Inflammatory macrophage (primary cell): ENCODE measurements at places on chromosomes 7 and 10.
A peak's percentile ranks its signal among the peaks of the same experiment; 100 is the strongest.

DNA sequence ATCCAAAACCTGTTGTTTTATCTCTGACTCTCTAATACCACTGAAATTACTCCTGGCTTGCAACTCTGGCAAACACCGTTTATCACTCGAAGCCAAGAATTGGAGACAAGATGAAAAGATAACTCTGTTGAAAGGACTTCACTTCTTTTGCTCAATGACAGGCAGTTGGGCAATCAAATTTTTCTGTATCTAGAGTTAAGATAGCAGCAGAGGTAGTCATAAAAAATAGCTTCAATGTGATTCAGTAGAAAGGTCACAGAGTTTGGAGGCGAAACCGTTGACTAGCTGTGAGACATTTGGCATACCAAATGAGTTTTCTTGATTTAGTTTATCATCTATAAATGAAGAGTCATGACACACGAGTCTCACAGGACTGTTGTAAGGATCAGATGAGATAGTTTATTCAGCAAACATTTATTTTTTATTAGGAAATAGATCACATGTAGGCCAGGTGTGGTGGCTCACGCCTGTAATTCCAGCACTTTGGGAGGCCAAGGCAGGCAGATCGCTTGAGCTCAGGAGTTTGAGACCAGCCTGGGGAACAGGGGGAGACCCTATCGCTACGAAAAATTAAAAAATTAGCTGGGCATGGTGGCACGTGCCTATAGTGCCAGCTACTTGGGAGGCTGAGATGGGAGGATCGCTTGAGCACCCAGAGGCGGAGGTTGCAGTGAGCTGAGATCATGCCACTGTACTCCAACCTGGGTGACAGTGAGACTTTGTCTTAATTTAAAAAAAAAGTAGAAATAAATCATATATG is 23.6 kb downstream of the AKR1B1 start:
- no peak for DNase-seq

DNA sequence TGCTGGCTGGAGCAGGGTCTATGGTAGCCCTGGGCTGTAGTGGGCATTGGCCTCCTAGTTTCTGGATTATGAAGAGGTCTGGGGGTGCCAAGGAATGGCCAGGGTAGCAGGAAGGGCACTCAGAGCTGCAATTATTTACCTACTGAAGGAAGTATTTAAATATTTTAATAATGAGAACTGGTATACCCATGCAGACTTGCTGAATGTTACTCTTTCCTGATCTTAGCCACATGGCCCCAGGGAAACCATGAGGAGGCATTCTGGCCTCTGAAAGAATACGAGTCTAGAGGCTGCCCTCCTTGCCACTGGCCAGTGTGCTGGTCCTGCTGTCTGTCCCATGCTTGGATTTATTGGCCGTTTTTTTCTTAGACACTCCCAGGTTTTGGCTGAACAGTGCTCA is 599.7 kb downstream of the LRMDA start:
- no peak for DNase-seq

- no peak for DNase-seq
Observed at GRCh38 chr7:82284936-82285519, 158.5 kb downstream of the CACNA2D1 start.

DNA sequence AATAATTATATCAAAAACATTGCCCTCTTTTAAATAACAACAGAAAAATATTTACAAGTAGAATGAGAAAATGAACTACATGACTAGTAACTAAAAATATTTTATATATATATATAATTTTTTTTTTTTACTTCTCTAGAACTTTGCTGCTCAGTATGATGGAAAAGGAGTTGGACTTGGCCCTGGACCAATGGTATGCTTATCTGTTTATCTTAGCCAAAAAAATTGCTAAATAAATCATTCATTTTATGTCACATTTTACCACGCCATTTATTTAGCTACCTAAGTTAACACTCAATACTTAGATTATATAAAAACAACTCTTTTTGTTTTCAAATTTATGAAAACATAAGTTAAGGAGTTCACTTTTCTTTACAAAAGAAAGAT is 6.7 kb downstream of the COL1A2 start:
- DNase-seq: no peak

- DNase-seq: no peak
Observed at GRCh38 chr10:48242171-48242904, 32.2 kb downstream of the FRMPD2 start.

- peak; percentile 84 for DNase-seq
Observed at GRCh38 chr10:97542169-97543024, 30.2 kb upstream of the ANKRD2 start.

GRCh38 chr10:111986079-111986478 is 197.5 kb downstream of the GPAM start:
- no peak for DNase-seq

GRCh38 chr7:130734815-130735716 is 1.1 kb upstream of the KLF14 start:
- DNase-seq: no peak

DNA sequence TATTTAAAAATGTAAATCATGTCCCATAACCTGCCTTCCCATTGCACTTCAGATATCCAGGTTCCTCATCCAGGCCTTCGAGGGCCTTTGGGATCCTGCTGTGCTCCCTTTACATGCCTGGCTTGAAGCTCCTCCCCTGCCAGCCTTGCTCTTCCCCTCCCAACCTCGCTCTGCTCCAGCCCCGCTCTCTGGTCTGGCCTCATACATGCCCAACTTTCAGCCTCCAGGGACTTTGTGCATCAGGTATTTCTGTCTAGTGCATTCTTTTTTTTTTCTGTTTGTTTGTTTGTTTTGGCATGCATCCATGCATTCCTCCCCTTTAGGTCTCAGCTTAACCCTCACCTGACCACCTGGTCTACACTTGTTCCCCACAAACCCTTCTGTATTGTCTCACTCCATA is 160.3 kb downstream of the SNX10 start:
- DNase-seq: no peak

DNA sequence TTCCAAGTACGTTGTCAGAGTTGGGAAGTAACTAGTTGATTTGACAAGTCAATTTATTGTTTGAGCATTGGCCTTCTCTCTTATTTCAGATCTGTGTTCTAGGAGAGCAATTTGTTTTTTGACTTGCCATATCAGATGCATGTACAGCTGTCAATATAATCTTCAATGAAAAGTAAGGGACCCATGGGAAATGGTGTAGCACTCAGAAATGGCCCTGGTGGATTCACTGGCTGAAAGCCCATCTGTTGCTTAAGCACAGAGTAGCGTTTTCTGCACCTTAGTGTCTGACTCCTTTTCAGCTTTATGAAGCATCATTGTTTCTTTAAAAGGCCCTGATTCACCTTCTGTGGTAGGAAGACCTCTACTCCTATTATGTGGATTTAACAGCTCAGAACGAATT is 10.2 kb downstream of the GARS1 start:
- no peak for DNase-seq

DNA sequence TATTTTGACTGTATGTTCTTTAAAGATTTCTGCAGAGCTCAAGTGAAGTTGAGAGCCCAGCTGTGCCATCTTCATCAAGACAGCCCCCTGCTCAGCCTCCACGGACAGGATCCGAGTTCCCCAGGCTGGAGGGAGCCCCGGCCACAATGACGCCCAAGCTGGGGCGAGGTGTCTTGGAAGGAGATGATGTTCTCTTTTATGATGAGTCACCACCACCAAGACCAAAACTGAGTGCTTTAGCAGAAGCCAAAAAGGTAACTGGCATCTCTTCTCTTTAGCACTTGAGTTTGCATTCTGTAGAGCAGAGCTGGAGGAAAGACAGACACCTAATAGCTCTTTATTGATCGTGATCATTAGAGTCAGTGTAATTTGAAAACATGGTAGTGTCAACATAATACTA is 33.7 kb downstream of the MCM10 start:
- DNase-seq: no peak

- no peak for DNase-seq
Observed at GRCh38 chr10:90314718-90315117, 543.1 kb downstream of the HTR7 start.

DNA sequence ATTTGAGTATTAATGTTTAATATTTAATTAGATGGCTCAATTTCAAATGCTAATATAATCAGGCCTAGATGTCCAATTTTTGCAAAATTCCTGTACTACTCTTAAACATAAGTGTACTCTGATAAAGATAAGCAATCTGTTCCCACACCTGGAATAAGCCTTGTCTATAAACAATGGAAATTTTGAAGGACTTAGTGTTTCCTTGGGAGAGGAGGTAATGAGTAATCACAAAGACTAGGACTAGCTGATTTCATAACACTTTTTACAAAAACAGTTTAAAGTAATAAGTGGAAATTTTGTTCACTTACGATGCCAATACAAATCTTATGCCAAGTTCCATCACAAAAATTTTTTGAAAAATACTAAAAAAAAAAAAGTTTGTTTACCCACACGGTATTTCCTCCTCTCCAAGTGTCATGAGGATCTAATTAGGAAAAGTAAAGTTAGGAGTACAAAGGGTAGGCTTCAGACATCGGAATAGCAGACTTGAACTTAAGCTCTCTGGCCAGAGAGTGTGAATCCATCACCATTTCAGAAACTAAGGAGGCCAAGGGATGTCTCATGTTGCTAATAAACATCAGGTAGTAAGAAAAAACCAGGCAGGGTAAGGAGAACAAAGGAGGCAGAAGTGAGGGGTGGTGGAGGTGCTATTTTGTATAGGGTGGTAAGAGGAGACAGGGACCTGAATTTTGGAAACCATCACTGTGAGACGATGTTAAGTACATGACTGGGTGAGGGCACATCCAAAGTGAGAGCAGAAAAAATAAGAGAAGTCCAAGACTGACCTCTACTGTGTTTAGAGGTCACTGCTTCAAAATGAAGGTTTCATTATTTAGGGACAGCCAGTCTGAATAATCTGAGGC is 61.3 kb downstream of the RAPGEF5 start:
- no peak for DNase-seq

GRCh38 chr7:68805159-68805558 is 793.1 kb upstream of the AUTS2 start:
- DNase-seq: no peak

DNA sequence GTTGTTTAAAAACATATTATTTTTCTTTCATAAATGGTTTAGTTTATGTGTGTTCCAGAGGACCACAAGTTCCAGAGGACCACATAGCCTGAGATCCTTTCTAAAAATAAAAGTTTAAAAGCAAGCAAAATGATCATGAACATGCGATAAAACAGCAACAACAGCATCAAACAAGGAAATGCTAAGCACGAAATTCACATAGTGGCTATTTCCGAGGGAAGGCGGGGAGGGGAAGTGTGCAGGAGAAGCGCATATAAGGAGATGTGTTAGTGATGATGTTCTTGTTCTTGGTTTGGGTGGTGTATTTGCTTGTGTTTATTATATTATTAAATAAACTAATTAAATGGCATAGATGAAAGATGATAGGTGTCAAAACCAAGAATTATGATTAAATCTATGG is 1.2 kb downstream of the TBATA start:
- DNase-seq: peak; percentile 27

DNA sequence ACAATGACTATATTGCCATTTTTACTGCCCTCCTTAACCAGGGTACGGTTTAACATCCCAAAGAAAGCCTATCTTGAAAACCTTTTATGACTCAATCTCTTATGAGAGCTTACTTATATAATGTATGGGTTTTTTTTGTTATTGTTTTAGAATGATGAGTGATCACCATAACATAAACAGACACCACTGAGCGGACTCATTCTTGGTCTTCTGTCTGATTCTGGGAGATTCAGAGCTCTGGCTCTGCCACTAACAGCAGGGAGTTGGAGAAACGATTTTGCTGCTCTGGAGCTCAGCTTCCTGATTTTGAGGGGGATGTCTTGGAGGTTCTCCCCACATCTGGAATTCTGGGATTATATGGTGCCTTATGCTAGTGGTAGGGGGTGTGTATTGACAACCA is 244.1 kb downstream of the FRMD4A start:
- no peak for DNase-seq

DNA sequence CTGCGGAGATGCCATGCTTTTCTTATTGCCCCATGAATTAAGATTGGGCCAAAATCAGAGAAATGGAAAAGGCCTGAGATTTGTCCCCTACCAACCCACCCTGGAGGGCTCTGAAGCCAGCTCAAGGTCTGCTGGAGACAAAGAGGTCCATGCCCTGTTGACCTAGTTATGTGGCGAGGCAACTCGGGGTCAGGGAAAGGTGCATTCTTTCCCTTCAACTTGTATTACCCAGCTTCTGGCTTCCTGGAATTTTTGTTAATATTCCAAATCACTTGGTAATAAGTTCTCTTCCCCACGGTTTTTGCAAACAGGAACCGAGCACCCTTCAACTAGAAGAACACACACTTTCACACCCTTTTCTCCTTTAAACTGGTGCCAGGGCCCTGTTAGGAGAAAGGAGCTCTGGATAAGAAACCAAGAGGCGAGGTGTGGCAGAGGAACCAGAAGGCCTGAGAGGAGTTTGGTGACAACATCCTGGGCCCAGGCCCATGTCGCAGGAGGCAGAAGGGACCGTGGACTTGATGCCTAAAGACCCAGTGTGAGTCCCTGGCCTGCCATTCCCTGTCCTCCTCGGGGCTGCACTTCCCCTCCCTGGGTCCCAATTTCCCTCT is 12.5 kb upstream of the SFRP5 start:
- DNase-seq: no peak

DNA sequence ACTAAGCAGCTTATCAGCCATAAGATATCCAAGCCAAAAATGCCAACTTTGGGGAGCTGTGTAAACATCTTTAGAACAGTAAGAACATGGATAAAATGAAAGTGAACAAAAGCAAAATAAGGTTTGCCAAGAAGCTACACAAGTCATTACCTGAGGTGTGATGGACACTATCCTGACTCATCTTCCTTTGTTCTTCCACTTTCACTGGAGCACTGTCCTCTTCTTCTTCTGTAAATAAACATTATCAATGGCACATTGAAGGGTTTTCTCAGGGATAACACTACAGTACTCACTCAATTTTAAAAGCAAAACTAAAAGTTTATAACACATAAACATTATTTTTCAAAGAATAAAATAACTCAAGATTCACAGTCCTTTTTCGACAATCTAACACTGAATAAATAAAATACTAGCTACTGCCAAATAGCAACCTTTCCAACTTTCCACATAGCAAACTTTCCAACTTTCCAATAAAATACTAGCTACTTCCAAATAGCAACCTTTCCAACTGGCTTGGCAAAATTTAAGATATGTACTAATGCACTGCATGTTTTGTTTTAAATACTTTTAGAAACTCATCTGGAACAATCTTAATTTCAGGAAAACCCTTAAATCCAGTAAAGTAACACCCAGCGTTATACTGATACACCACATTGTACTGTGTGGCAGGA is 174.1 kb downstream of the SKAP2 start:
- no peak for DNase-seq

- DNase-seq: peak; percentile 69
Observed at GRCh38 chr10:101569622-101570427, 18.2 kb downstream of the POLL start.

GRCh38 chr10:70683601-70683934 is 11.3 kb downstream of the ADAMTS14 start:
- DNase-seq: peak; percentile 64

- peak; percentile 16 for DNase-seq
Observed at GRCh38 chr10:116521424-116522290, 24.1 kb upstream of the PNLIP start.

DNA sequence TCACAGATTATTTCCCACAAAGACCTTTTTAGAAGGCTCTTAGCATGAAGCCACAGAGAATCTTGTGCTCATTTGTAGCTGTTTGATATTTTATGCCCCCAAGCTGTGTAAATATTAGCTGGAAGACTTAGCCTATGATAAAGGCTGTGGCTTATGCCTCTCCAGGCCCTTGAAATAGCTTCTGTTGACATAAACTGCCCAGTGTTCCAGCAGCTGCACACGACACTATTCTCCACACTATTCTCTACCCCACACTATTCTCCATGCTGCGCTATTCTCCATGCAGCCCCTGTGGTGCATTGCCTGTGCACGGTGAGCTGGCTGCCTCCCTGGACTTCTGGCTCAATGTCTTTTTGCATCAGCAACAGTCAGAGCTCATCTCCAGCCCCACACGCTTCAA is 13.1 kb downstream of the DDC start:
- DNase-seq: no peak
